Stimulated activated CD4-positive, alpha-beta T cell treated with anti-CD3 and anti-CD28 coated beads, Interleukin-1b, Interleukin-23, amount 100 ng/mL, for 4 hours (primary cell): ENCODE measurements at places on chromosomes 2 and 18.
A peak's percentile ranks its signal among the peaks of the same experiment; 100 is the strongest.

GRCh38 chr18:27473318-27473717 lies 288.2 kb upstream of the CHST9 start:
- no peak for DNase-seq

DNA sequence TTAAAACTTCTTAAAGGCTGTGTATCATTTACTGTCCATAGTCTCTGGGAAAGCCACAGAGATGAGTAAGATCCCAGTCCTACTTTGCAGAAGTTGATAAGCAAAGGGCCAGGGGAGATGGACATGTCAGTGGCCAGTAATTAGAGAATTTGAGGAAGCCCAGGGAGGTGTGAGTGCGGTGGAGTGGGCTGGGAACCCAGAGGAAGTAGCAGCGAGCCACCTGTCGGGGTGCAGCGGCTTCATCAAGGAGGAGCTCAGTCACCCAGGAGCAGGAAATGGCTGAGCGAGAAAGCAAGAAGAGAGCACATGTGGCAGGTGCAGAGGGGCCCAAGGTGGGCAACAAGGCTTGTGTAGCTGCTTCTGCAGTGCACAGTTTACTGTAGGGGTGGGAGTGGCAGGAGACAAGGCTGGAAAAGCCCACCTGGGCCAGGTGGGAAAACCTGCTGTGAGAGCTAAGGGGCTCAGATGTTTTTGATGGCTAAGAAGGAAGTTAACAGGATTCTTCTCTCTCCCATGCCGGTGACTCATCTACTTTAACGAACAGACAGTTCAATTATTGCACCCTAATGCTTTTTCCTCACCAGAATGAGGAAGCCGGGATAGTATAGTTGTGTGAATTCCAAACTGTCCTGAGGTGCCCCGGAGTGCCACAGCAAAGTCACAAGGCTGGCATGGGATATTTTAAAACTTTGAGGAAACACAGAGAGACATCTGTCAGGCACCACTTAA lies 34.8 kb upstream of the MGAT5 start:
- DNase-seq, result no peak

DNA sequence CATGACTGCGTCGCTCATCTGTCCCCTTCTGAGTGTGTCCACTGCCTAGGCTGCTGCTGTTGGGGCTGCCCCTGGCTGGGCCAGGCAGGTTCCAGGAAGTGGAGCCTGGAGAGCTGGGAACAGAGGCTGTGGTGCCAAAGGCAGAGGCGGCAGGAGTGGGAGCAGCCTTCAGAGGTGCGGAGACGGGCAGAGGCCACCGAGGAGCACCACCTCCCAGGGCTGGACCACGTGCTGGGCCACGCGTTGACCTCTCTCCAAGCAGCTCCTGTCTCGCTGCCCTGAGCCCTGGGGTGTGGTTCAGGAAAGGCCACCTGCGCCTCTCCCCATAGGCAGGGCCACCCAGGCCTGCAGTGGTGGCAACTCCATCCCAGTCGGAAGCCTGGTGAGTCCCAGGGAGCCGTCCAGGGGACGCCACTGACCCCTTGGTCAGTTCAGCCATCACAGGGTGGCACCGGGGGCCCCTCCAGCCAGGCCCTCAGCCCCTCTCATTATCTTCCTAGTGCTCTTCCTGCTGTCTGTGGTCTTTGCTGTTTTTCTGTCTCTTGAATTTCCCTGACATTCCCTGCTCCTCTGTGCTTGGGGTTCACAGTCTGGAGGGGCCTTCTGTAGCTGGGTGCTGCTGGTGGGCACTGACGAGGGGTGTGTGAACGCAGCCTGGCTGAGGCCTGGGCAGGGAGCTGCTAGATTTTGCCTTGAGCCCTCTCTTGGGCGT lies 122.8 kb upstream of the HS6ST1 start:
- no peak for DNase-seq

- peak; percentile 55 for DNase-seq
Measured at GRCh38 chr2:38581193-38582147, 21.3 kb downstream of the HNRNPLL start.

GRCh38 chr18:2662990-2663389 lies 7.5 kb downstream of the SMCHD1 start:
- no peak for DNase-seq

GRCh38 chr18:61322265-61322873 lies 10.9 kb upstream of the CDH20 start:
- DNase-seq, result no peak

- DNase-seq, result no peak
Measured at GRCh38 chr2:129829588-129829987, 149.9 kb upstream of the RAB6C start.

GRCh38 chr2:217827430-217828201 lies 175.2 kb downstream of the TNS1 start:
- no peak for DNase-seq

GRCh38 chr18:22685788-22686187 lies 247.3 kb upstream of the RBBP8 start:
- DNase-seq, result no peak

DNA sequence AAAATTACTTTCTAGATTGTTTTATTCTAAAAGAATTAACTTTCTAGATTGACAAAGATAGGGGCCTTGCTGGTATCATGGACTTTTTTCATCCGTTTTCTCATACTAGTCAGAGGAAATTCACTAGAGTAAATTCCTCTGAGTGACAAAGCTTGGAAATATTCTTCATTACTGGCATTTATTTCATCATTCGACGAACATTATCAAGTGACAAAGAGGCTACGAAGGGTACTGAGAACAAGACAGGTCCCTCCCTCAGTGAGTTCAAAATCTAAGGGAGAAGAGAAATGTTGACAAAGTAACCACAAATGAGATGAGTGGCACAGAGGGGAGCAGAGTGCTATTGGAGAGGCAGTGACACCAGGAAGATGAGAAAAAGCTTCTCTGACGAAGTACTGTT lies 4.3 kb downstream of the EPG5 start:
- DNase-seq, result no peak

GRCh38 chr2:88081924-88082608 lies 14.4 kb downstream of the SMYD1 start:
- DNase-seq, result no peak

DNA sequence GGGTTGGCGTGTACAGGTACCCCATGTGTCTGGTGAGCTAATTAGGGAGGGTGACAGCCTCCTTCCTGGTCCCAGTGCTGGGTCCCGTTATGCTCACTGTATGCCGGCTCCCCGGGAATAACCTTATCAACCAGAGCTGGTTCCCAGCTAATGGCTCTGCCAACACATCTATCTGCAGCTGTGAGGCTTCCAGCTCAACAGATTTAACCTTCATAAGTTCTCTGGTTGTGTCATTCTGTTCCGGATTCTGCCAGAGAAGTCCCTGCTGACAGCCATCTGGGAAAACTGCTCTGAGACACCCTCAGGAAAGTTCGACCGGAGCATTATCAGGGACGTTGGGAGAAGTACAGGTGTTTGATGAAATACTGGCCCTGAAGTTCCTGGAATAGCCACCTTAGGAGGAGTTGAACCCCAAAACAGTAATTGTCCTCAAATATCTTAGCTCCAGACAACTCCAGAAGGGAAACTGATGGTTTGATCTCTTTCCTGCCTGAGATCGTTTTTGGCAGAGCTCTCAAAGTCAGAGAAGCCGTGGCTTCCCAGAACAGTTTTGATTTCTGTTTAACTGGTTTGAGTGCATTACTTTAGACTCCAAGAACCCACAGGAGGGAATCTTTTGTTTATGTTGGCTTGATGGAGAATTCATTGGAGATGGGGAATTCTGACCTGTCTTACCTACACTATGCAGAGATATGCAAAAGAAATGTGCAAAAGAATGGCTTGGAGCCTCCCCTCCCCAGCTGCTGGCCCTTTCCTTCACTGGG lies 39.4 kb upstream of the TXNDC2 start:
- no peak for DNase-seq

DNA sequence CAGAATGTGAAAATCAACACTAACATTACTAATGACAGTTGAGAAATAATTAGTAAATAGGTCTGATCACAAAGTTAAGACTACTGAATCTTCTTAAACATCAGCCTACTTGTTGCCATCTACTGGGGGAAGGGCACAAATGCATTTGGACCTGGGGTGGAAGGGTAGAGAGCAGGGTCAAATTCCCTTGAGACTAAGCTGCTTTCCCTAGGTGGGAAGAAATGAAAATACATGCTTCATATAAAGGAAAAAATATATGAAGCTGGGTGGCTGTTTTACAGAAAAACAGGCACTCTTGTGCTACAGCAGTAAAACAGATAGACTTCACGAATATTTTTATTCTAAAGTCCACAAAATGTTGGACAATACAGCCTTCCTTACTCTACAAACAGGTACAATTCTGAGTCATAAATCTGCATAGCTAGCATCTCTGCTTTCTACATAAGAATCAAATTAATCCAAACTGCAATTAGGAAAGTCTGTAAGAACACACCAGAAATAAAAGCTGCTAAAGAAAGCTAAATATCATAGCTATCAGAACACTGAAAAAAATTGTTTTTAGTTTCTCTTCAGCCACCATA lies 10.9 kb downstream of the TRIP12 start:
- no peak for DNase-seq

- no peak for DNase-seq
Measured at GRCh38 chr2:241860184-241861078, 1.7 kb upstream of the PDCD1 start.

DNA sequence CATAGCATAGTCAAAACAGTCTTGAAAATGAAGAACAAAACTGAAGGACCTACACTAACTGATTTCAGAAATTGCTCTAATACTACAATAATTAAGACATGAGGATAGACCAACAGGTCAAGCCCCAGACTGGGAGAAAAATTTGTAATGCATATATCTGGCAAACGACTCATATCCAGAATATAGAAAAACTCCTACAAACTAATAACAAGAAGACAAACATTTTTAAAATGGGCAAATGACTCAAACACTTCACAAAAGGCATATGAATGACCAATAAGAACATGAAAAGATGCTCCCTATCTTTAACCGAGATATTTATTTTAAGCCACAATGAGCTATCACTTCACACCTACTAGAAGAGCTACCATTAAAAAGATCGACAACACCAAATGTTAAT lies 14.2 kb downstream of the TGFBRAP1 start:
- no peak for DNase-seq

DNA sequence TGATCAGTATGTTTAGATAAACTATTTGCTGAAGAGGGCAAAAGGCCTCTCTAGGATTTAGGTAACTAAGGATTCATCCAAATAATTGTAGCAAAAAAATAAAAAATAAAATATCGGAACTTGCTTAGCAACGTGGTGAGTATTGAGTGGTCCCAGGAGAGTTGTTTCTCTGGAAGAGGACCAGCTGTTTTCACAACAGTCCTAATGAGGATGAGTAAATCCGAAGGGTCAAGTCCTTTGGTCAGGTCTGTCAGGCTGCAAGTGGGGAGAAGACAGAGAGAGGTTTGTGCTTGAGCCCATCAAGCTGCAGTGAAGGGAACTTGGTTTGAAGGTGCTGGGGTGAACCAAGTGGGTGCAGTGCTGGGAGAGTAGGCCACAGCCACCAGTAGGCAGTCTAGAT lies 539.2 kb downstream of the SLC4A3 start:
- no peak for DNase-seq
